WTC11 (cell line): ENCODE measurements at places on chromosomes 3 and 15. TPM values are rescaled to one million over a fixed set of nuclear protein-coding genes. Genes with fewer than 3 reads are reported as not detected.

The EBLN2 gene
- total RNA-seq = 2.3 to 4.3 TPM (median 3.1 TPM) in 3 replicates

DNA sequence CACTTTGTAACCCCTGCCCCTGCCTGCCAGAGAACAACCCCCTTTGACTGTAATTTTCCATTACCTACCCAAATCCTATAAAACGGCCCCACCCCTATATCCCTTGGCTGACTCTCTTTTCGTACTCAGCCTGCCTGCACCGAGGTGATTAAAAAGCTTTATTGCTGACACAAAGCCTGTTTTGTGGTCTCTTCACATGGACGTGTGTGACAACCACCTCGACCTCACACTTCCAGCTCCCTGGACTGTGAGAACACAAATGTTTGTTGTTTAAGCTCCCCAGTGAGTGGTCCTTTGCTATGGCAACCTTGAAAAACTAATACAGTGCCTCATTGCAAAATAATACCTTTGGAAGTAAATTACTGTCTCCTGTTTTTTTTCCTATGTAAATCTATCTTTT, 299.2 kb upstream of the POU1F1 start:
- DNase-seq = no peak

GRCh38 chr3:146093896-146094295, 67.1 kb downstream of the PLOD2 start:
- DNase-seq = no peak

- DNase-seq = no peak
Measured at GRCh38 chr3:135878501-135878900, 87.0 kb upstream of the PPP2R3A start.

DNA sequence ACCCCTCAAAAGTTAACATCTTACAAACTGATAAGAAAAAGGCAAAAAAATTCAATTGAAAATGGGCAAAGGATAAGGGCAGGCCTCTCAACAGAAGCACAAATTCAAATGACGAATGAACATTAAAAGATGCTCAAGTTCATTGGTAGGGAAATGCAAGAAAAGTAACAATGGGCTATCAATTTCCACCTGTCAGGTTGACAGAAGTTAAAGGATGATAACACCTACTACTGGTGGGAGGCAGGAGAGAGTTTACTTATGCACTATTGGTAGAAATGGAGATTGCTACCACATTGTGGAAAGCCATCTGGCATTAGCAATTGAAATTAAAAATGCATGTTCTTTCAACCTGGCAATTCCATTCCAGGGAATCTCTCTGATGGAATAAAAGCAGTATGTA, 35.6 kb upstream of the TNFAIP8L3 start:
- no peak for DNase-seq

GRCh38 chr3:38552364-38552763, 56.2 kb downstream of the EXOG start:
- no peak for DNase-seq

DNA sequence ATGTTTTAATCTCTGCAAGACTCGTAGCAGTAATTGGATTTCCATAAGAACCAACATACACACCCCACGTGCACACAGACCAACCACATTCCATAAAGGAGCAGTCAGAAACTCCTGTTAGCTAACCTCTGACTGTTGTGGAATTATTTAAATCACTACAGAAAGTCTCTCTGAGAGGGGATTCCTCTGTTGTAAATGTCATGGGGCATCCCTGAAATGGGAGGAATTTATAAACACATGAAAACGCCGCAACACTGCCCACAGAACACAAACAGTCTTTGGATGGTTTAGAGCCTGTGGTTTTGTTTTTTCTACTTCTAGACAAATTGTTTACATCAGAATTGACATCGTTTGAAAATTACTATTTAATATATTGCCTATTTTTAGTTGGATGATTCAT, 740.1 kb upstream of the GRM7 start:
- no peak for DNase-seq

GRCh38 chr15:91860498-91860897, 7.0 kb downstream of the SLCO3A1 start:
- no peak for DNase-seq

- no peak for DNase-seq
Measured at GRCh38 chr15:22989576-22990477, 9.7 kb upstream of the CYFIP1 start.

GRCh38 chr3:39285332-39285731, 5.5 kb upstream of the CX3CR1 start:
- DNase-seq = no peak

DNA sequence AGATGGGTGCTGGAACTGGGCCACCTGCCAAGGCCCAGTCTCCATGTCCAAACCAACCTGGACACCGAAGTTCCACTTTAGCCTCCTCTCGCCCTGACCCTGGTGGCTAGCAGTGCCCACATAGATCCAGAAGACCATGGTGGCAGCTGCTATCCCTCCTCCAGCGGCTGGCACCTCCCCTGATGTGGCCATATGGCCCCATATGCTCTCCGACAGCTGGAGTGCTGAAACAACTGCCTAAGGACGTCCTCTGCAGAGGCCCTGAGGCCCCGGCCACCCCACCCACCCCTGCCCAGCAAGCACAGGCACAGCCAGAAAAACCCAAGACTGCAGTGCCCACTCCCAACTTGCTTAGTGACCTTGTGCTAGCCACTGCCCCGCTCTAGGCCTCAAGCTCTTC, 182.3 kb upstream of the LINGO1 start:
- DNase-seq = no peak

The FBXL2 gene
- total RNA-seq = 2.6 to 2.9 TPM (median 2.8 TPM) in 3 replicates

The GXYLT2 gene
- 5.3 to 6.5 TPM (median 6.2 TPM) in 3 replicates for total RNA-seq

DNA sequence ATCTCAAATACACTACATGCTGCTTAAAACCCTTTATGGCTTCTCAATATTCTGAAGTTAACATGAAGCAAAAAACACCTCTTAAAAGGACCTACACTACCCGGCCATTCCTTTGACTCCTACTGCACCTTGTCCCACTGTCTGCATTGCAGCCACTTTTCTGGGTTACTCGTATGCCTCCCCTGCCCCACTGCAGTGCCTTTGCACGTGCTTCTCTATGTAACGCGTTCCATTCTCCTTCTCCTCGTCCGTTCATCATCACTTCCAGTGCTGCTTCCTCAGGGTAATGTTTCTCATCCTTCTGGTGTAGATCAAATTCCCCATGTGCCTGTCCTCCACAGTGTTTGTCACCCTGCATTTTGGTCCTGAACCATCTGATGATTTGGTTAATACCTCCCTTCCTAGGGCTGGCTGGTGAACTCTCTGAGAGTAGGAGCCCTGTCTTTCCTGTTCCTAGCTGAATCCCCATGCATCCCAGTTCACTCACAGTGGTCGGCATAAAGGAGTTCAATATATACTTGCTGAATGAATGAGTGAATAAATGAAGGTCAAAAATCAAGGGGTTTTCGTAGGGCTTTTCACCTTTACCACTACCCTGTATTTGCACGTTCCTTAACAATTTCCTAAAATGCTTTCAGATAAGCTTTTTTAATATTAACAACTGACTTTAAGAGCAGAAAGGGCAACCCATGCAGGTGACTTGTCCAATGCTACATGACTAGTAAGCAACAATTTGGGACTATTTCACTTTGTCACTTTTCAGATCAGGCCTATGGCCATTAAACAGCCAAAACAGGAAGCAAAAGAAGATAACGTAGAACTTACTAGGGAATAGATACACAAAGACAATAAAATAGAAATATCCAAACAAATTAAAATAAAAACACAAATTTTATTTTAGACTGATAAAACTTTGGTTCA, 2.4 kb upstream of the STT3B start:
- DNase-seq = no peak

DNA sequence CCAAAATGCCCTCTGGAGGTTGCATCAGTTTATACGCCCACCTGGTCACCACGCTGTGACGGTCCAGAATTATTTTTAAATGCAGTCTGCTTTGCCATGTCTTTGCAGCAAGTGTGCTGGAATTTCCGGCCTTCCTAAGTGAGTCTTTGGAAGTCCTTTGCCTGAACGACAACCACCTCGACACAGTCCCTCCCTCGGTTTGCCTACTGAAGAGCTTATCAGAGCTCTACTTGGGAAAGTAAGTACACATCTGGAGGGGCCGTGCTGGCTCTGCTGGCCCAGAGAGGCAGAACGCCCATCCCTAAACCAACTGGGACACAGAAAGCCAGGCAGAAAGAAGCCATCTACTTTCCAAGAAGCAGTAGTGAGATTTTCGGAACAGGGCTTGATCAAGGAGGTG, 101.8 kb downstream of the LRRK1 start:
- DNase-seq = no peak

DNA sequence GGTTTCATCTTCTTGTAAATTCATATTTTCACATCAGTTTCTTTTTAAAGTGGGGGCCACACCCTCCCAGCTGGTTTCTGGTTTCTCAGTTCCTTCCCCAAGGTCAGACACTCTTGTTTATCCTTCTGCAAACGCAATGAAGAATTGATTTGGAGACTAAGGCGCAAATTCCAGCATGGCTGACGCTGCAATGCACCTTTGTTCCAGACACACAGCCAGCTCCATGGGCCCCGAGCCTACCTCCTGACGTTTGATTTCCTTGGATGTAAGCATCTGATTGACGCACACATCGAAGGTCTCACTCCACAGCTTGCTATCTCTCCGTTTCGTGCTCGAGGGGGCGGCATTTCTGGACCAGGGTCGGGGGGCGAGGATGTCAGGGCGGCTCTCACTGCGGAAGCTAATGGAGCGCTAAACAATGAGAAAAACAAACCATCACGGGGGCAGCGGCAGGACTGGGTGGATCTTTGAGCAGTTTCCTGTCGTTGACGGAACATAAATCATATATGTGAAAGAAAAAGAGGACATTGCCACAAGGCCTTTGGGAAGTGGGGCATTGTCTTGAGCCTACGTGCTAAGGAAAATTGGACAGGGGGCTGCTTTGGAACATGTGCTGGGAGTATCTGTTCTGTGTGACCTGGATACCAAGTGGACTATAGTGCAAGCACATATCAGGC, 46.9 kb downstream of the ARHGEF3 start:
- DNase-seq = no peak

GRCh38 chr15:57041416-57041815, 123.0 kb downstream of the TCF12 start:
- DNase-seq = no peak

The GOLGA8N gene
- total RNA-seq = 1.1 to 1.8 TPM (median 1.6 TPM) in 3 replicates

- peak; percentile 76 for DNase-seq
Measured at GRCh38 chr3:4656059-4656458, 162.9 kb downstream of the ITPR1 start.

The CORO2B gene
- total RNA-seq = 3.5 to 4.9 TPM (median 3.6 TPM) in 3 replicates

The ZNF80 gene
- not detected in 3 replicates for total RNA-seq

The SI gene
- total RNA-seq = not detected in 3 replicates

The GOLGA8S gene
- total RNA-seq = 0.16 to 0.23 TPM (median 0.22 TPM) in 3 replicates

The CNTN3 gene
- 0.14 to 0.17 TPM (median 0.14 TPM) in 3 replicates for total RNA-seq

GRCh38 chr3:30496066-30496966, 110.1 kb upstream of the TGFBR2 start:
- DNase-seq = no peak

The KBTBD13 gene
- 0.05 TPM in 1 of 3 replicates, not detected in the others for total RNA-seq
